ENCODE measurements at places on chromosomes 16 and 17.

DNA sequence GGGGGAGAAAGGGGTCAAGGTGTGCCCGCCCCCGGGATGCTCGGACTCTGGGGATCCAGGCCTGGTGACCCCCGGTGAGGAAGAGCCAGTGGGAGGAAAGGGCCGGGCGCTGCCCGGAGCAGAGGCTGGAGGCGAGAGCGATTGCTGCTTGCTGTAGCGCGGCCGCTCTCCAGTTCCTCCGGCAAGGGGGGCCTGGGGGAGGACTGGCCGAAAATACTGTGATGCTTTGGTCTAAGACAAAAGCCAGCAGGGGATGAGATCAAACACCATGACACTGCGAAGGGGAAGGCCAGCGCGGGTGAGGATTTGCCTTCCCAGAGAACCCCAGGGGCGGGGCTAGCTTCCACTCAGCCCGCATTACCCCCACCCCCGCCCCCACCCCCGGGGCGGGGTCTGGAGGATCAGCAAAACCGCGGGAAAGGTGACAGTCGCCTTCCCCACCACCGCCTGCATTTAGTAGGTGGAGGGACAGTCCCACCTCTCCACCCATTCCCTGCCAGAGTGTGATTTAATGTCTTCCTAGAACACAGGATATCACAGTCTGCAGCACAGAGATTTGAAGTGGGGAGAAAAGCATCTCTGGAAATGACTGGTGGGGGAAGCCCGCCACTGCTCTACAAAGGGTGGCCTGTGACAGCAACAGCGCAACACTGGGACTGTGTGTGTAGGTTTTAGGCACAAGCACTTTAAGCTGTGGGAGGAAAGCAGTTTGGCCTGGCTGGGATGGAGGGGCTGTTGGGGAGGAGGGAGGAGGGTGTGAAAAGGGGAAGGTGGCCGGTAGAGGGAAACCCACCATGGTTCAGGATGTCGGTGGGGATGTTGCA, 25.7 kb downstream of the MRC2 start:
- DNase-seq: peak; percentile 95

GRCh38 chr17:19940722-19941464, 36.7 kb downstream of the AKAP10 start:
- no peak for DNase-seq

DNA sequence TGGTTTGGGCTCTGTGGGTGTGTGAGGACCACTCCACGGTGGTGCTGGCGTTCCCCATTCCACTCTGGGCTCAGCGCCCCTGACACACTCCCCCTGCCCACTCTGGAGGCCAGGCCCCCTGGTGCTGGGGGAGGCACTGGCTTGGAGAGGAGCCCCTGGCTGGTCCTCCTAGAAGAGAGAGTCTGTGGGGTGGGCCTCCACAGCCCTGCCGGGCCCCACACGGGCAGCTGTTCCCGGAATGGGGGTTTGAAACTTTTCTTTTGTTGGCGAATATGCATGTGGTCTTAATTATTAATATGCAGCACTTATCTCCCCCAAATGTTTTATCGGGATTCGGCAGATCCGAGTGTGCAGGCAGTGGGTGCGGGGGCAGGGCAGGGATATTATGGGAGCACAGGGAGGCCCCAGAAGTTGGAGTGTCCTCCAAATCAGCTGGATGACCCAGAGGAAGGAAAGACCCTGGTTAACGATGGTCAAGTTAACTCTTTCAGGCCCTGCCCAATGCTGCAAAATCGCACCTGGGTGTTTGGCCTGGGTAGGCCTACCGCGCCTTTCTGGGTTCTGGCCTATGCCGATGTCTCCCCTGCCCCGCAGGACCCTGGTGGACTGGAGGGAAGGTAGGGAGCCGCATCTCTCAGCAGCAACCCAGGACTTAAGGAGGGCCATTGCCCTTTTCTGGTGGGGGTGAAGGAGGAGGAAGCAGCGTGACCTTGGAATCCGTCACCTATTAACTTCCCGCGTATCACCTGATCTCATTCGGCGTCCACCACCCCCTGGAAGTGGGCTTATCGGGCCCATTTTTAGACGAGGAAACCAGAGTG, 36.0 kb downstream of the TMEM235 start:
- DNase-seq: no peak

GRCh38 chr17:45369421-45369820, 52.6 kb upstream of the MAP3K14 start:
- DNase-seq: no peak

GRCh38 chr17:1714980-1715802, 5.0 kb upstream of the TLCD2 start:
- DNase-seq: peak; percentile 42

- DNase-seq: no peak
Measured at GRCh38 chr17:63138713-63139112, 172.7 kb downstream of the TANC2 start.

DNA sequence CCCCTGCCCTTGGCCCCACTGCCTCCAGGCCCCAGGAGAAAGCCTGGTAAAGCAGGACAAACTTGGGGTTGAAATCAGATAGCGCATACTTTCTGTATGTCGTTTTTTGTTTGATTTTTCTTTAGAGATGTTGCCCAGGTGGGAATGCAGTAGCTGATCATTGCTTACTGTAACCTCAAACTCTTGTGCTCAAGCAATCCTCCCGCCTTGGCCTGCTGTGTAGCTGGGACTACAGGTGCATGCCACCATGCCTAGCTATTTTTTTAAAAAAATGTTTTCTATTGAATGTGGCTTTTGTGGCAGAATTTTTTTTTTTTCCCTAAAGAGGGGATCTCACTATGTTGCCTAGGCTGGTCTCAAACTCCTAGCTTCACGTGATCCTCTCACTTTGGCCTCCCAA, 11.1 kb upstream of the CCL5 start:
- DNase-seq: no peak

DNA sequence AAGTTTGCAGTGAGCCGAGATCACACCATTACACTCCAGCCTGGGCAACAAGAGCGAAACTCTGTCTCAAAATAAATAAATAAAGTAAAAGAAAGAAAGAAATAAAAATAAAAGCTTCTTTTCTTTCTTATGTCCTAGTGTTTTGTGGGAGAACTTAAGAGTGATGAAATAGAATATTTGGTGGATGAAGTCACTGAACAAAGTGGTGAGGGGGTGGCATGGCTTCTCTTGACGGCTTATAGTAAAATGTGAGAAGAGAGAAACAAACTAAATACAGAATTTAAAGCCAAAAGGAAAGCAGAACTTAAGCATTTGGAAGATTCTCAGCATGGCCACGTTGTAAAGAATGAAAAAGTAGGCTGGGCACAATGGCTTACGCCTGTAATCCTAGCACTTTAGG, 15.3 kb downstream of the SGF29 start:
- DNase-seq: no peak

GRCh38 chr16:87358696-87359095, 24.9 kb downstream of the FBXO31 start:
- DNase-seq: no peak

Measured in stimulated activated CD4-positive, alpha-beta T cell treated with anti-CD3 and anti-CD28 coated beads, Interleukin-1b, Interleukin-23, amount 100 ng/mL, for 48 hours (primary cell).